ENCODE measurements at places on chromosomes 4 and X.

DNA sequence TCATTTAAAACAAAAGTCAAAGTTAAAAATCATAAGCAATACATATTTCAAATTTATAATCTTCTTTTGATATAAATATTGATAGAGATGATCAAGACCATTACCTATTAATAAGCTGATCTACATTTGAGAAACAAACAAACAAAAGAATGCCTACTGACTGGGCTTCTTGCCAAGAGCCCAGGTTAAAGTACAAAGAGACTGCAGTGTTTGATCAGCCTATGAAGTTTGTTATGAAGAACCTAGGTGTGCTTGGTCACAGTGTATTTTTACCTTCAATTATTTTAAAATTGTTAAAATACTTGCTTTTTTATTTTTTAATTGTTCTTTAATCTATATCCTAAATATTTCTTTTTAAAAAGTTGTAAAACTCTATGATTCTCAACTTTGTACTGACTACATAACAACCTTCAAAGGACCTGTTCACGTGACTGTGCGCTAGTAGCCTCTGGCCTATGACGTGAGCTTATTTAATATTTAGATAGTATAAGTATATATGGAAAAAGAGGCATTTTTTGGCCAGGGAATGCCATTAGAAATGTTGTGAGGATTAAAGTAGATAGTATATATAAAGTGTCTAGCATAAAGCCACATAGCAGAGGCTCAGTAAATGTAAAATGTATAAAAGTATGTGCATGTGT is 11.4 kb upstream of the SLC39A8 start:
- peaks cover 2% of the 10 kb centered on the region for H3K4me1 ChIP-seq
- no peak overlapping the region for H3K27ac ChIP-seq
- H3K4me3 ChIP-seq = no peak overlapping the region
- H3K27me3 ChIP-seq = no peaks in the 10 kb centered on the region
- H3K36me3 ChIP-seq = no peaks in the 10 kb centered on the region

GRCh38 chrX:72110876-72111708 is 20.6 kb downstream of the RTL5 start:
- no peak for DNase-seq
- no peak overlapping the region for H3K27ac ChIP-seq
- H3K27me3 ChIP-seq = peaks cover 12% of the 10 kb centered on the region
- no peak overlapping the region for H3K4me3 ChIP-seq
- no peaks in the 10 kb centered on the region for H3K36me3 ChIP-seq
- H3K4me1 ChIP-seq = peaks cover 9% of the 10 kb centered on the region

- no peaks in the 10 kb centered on the region for H3K27me3 ChIP-seq
- peaks cover 5% of the 10 kb centered on the region for H3K4me1 ChIP-seq
- H3K27ac ChIP-seq = no peak overlapping the region
- no peak for DNase-seq
- no peak overlapping the region for H3K4me3 ChIP-seq
Observed at GRCh38 chr4:101315041-101315440, 32.3 kb downstream of the PPP3CA start.

DNA sequence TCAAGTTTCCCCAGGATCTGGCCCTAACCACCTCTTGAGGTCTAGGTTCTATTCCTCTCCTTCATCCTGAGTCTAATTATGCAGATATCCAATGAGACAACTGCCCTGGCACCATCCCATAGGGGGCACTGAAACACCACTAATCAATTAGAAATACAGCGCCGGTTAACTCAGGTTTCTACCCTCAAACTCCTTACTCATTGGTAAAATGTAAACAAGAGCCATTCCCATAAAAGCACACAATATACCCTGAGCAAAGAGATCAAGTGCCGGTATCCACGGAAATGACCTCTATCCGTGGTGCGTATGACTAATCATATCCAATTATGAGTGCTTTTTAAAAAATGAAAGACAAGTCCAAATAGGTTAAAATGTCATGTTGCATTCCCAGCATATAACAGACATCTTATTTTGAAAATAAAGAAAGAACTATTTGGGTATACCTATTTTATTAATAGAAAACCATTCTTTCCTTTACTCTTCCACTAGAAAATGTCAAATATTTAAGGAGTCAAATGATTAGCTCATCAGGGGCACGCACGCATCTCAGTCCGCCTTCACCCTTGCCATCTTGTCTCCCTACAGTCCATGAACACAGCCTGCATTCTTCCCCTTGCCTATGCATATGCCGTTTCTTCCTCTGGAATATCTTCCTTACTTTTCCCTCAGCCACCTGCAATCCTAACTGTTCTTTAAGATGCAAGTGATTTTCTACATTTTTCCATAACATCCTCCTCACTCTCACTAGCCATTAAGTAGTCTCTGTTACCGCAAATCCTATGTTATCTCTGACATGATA is 141.1 kb downstream of the MAML3 start:
- H3K27me3 ChIP-seq = peaks cover 3% of the 10 kb centered on the region
- H3K4me3 ChIP-seq = no peak overlapping the region
- H3K27ac ChIP-seq = no peak overlapping the region
- H3K4me1 ChIP-seq = peaks cover 8% of the 10 kb centered on the region
